ENCODE measurements at places on chromosomes 2 and 18.

- DNase-seq = no peak
- no peaks in the 10 kb centered on the region for H3K27me3 ChIP-seq
- H3K4me3 ChIP-seq = no peak overlapping the region
- peaks cover 10% of the 10 kb centered on the region for H3K36me3 ChIP-seq
- no peak overlapping the region for H3K27ac ChIP-seq
Observed at GRCh38 chr2:196290136-196290535, 118.8 kb upstream of the STK17B start.

- no peaks in the 10 kb centered on the region for H3K27me3 ChIP-seq
- H3K4me1 ChIP-seq = peaks cover 96% of the 10 kb centered on the region
- DNase-seq = no peak
- H3K36me3 ChIP-seq = no peaks in the 10 kb centered on the region
- H3K27ac ChIP-seq = peak overlapping the region; percentile 96
- H3K4me3 ChIP-seq = no peak overlapping the region
Observed at GRCh38 chr2:160225722-160226121, 25.6 kb upstream of the ITGB6 start.

DNA sequence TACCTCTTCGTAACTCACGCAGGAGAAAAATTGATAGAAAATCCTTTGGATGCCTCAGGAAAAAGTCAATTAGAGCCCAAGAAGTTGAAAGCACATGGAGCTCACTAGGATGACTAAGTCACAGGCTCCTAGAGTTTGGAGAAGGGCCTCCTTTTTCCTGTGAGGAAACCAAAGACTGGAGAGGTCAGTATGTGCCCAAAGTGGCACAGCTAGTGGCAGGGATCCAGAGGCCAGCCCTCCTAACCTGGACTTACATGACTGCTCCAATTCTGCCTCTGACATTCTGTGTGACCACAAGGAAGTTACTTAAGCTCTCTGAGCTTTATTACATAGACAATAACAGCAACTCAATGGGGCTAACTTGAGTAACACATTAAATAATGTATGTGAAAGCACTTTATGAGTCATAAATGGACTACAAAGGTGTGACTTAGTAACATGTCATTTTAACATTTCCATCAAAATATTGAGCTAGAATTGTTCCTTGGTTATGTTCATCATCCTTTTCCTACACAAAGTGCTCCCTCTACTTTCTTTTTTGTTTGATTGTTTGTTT, 91.6 kb downstream of the DHRS9 start:
- H3K4me1 ChIP-seq = no peaks in the 10 kb centered on the region
- H3K27me3 ChIP-seq = peaks cover 18% of the 10 kb centered on the region
- H3K4me3 ChIP-seq = no peak overlapping the region
- no peaks in the 10 kb centered on the region for H3K36me3 ChIP-seq
- no peak overlapping the region for H3K27ac ChIP-seq

- H3K4me1 ChIP-seq = peaks cover 15% of the 10 kb centered on the region
- DNase-seq = no peak
- H3K36me3 ChIP-seq = no peaks in the 10 kb centered on the region
Observed at GRCh38 chr2:19048593-19049266, 309.7 kb downstream of the OSR1 start.

DNA sequence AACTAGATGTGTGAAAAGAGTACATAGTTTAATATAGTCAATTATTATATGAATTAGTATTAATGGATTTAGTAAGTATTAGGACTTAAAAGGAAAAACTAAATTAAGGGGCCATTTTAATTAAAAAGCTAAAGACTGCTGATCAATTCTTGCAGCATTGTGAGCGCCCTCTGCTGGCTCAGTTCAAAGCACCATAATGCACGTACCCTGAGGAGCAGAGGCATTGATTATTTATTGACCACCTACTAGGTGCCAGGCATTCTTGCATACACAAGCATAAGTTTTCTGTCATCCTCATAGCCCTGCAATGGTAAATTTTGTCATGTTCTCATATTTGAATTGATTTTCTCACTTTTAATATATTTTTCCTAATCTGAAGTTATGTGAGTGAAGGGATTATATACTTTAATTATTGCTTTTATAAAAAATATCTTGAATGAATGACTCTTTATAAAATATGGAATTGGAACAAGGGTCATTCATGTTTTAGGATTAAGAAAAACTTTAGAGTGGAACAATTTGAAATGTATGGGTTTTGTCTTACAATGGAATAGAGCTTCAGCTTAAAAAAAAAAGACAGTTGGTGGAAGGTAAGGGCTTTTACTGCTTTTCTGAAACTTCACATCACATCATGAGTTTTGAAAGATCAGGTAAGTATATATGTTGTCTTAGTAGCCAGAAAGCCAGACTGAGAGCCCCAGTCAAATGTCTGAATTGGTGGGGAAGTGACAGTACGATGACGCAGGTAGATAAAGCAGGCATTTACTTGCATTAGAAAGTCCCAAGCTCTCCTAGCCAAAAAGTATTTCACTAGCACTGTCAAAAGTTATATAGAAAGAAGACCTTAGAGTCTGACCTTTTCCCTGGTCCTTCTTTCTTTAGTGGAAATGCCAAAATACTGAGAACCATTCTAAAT, 9.7 kb downstream of the ITGA4 start:
- no peak for DNase-seq
- H3K36me3 ChIP-seq = no peaks in the 10 kb centered on the region
- H3K27me3 ChIP-seq = no peaks in the 10 kb centered on the region
- peaks cover 8% of the 10 kb centered on the region for H3K4me1 ChIP-seq

GRCh38 chr18:32896776-32897547, 124.1 kb upstream of the KLHL14 start:
- H3K27ac ChIP-seq = no peak overlapping the region
- H3K27me3 ChIP-seq = peaks cover 1% of the 10 kb centered on the region
- H3K4me3 ChIP-seq = no peak overlapping the region
- H3K4me1 ChIP-seq = no peaks in the 10 kb centered on the region

- peak overlapping the region; percentile 93 for H3K27ac ChIP-seq
- no peaks in the 10 kb centered on the region for H3K27me3 ChIP-seq
- no peak for DNase-seq
- H3K36me3 ChIP-seq = peaks cover 3% of the 10 kb centered on the region
- H3K4me1 ChIP-seq = peaks cover 75% of the 10 kb centered on the region
Observed at GRCh38 chr2:160214461-160215445, 14.7 kb upstream of the ITGB6 start.

DNA sequence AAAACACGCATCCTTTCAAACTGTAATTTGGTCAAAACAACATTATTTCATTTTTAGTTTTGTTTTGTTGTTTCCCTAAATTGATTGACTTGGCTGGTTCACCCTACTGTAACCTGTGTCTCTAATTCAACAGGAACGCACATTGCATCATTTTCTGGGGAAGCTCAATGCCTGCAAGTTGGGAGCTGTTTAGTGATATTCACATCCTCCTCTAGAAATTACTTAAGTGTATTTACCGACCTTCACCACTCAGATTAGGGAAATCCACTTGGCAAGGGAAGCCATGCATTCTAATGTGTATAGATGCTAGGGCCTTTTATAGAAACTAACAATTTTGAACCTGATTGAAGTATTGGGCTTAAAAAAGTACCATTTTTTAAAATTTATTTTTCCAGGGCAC, 7.3 kb upstream of the TPO start:
- H3K4me1 ChIP-seq = no peaks in the 10 kb centered on the region
- peaks cover 16% of the 10 kb centered on the region for H3K27me3 ChIP-seq
- no peak overlapping the region for H3K4me3 ChIP-seq
- no peak for DNase-seq

DNA sequence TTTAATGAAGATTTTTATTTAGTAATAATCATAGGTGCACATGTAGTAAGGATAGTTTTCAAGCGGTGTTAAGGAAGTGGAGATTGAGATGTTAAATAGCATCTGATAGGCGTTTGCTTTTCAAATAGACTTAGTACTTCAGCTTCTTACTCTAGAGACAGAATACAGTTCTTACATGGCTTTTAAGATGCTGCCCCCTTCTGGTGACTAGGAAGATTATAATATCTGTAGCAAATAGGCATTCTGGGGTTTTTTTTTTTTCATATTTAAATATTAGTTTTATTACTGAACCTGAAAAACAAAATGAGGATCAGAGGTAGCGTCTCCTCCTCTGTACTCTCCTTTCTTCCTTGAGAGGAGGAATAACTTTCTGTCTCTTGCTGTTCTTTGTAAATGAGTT, 100.2 kb downstream of the AGAP1 start:
- no peak for DNase-seq
- H3K4me1 ChIP-seq = peaks cover 20% of the 10 kb centered on the region
- H3K4me3 ChIP-seq = no peak overlapping the region
- H3K27ac ChIP-seq = no peak overlapping the region
- peaks cover 3% of the 10 kb centered on the region for H3K36me3 ChIP-seq

DNA sequence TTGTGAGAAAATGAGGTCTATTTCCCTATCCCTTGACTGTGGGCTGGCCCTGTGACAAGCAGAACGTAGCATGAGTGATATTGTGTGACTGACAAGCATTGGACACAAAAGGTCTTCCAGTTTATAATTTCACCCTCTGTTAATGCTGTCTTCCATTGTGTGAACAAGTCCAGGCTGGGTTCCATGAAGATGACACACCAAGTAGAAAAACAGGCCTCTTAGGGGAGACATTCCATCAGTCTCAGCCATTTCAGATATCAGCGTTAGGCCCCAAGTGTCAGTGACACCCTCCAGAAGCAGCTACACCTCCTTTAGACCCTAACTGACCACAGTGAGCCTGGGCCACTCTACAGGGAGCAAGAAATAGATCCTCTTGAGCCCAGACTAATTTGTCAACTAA, 511.3 kb downstream of the FBXO15 start:
- no peaks in the 10 kb centered on the region for H3K27me3 ChIP-seq
- no peak overlapping the region for H3K4me3 ChIP-seq
- no peaks in the 10 kb centered on the region for H3K36me3 ChIP-seq

DNA sequence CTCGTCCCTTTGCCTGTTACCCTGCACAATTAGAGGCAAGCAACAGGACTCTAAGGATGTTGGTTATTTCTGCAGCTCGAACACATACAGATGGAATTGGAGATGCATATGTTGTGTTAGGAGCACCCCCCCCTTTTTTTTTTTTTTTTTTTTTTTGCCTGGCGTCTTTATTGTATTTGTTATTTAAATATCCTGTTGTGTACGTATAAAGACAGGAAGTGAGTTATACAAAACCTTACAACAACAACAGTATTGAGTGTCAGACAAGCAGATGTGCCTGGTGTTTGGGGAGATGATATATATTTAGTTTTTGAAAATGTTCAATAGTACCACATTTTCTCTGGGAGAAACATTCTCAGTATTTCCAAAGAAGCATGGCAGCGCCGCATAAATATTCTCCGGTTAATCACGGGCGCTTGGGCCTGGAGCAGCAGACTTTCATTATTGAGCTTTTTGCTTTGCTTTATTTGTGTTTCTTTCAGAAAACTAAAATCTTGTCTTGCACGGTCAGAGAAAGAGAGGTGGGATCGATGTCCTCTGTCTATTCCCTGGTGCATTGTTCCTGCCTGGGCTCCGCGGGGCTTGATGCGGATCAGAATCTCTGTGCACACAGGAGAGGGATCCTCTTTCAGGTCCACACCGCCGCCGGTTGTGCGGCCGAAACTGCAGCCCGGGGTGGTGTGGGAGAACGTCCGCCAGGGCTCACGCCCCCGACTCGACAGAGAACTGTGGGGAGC, 23.2 kb upstream of the ZNF516 start:
- H3K36me3 ChIP-seq = no peaks in the 10 kb centered on the region
- H3K27ac ChIP-seq = peak overlapping the region; percentile 33
- DNase-seq = no peak
- H3K4me1 ChIP-seq = peaks cover 9% of the 10 kb centered on the region
- peak overlapping the region; percentile 77 for H3K4me3 ChIP-seq

- no peak overlapping the region for H3K27ac ChIP-seq
- no peak for DNase-seq
- no peak overlapping the region for H3K4me3 ChIP-seq
- H3K36me3 ChIP-seq = no peaks in the 10 kb centered on the region
- H3K27me3 ChIP-seq = peaks cover 24% of the 10 kb centered on the region
- H3K4me1 ChIP-seq = peaks cover under 1% of the 10 kb centered on the region
Observed at GRCh38 chr2:240836781-240837467, 16.9 kb upstream of the KIF1A start.

DNA sequence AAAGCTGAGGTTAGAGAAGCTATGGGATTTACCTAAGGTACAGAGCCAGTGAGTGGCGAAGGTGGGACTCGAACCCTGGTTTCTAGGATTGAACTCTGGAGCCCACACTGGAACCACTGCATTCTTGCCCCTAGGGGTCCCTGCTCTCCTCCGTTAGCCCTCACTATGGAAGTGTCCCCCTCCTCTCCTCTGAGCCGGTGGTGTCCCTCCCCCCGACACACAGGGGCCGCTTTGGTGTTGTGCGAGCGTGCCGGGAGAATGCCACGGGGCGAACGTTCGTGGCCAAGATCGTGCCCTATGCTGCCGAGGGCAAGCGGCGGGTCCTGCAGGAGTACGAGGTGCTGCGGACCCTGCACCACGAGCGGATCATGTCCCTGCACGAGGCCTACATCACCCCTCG, 8.5 kb upstream of the GMPPA start:
- no peaks in the 10 kb centered on the region for H3K27me3 ChIP-seq
- no peak overlapping the region for H3K27ac ChIP-seq
- no peak overlapping the region for H3K4me3 ChIP-seq
- DNase-seq = no peak
- H3K36me3 ChIP-seq = peaks cover 10% of the 10 kb centered on the region

Data from chondrocyte (in vitro differentiated cells).